ENCODE measurements at places on chromosomes 4 and X.

GRCh38 chr4:179768996-179769395, 2326.8 kb upstream of the AGA start:
- DNase-seq = no peak

DNA sequence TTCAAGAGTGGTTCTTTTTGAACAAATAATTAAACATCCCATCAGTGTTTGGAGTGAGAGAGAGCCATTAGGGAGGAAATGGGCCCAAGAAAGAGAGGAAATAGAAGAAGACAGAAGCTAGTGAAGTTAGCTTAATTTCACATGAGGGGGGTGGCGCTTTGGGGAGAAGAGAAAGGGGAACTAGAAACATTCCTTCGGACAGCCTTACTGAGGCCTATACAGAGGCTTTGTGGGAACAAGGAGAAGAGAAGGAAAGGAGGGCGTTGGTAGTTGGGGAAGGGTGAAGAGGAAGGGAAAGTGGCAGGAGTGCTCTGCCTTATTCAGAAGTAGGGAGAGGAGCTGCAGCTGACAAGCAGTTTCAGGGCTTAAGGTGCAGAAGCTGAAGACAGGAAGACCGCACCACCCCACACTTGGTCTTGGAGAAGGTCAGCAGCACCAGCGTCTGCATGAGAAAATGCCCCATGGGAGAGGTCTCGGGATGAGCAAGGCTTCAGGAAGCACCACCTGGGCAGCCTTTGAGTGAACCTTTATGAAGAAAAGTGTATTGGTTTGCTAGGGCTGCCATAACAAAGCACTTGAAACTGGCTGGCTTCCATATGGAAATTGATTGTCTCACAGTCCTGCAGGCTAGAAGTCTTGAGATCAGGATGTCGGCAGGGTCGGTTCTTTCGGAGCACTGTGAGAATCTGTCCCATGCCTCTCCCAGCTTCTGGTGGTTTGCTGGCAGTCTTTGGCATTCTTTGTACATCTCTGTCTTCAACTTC, 85.1 kb downstream of the KIT start:
- no peak for DNase-seq

- no peak for DNase-seq
Observed at GRCh38 chrX:41293269-41293668, 40.7 kb upstream of the DDX3X start.

- no peak for DNase-seq
Observed at GRCh38 chrX:107936434-107936730, 45.8 kb downstream of the TEX13B start.

DNA sequence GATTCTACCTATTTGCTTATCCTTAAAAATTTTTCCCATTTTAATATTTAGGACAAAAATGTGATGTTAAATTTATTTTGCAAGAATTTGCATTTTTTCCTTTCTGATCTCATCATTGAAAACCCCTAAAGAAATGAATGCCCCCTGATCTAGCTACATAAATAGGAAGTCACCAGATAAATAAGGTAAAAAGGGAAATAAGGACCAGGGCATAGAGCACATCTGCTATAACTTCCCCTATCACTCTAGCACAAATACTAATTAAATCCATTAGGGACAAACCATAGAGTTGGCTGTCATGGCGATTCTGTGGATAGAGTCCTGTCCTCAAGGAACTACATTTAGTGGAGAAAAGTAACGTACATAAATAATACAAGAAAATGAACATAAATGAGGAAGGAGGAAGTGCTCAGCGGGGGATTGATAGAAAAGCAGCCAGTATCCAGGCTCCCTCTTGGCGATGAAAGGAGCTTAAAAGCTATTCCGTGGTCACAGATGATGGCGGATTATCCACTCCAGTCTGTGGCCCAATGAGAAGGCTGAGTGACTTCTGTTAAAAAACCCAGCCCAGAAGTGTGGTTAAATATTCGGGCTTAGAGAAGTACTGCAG, 76.9 kb upstream of the RPL34 start:
- DNase-seq = no peak

- DNase-seq = no peak
Observed at GRCh38 chrX:140151316-140151715, 186.0 kb upstream of the CXorf66 start.

- no peak for DNase-seq
Observed at GRCh38 chr4:84235126-84235944, 263.8 kb downstream of the NKX6-1 start.

DNA sequence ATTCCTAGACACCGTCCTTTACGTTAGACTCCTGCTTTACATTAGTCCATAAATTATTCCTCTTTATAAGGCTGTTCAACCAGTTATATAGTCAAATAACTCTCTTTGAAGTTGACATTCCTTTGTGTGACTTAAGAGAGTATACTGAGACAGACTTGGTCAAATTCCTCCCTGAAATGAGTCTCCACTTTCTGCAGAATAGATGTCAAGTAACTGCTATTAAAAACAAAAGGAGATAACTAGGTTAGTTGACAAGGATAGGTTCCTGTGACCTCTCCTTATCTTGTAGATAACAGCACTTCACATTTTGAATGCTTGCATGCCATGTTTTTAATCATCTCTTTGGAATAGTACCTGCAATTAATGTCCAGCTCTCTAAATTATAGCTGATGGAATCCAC, 5.7 kb downstream of the GUCY1A1 start:
- no peak for DNase-seq

- DNase-seq = no peak
Observed at GRCh38 chr4:107950746-107951540, 19.6 kb downstream of the CYP2U1 start.

- DNase-seq = no peak
Observed at GRCh38 chrX:152926279-152926678, 28.4 kb downstream of the ZNF185 start.

DNA sequence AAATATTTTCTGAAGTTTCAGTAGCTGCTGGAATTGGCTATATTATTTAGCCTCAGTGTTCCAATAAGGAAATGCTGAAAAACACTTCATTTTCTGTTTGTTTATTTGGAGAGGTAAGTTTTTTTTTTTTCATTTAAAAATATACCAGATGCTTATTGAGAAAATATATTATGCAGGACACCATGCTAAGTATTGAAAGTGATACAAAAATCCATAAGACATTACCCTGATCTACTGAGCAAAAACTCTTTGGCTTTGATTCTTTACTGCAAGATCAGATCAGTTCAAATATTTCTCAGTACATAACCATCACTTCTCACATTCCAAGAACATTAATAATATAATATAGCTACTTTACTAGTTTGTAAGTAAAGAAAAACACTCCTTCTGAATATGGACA, 123.4 kb upstream of the PACRGL start:
- DNase-seq = no peak

GRCh38 chr4:75834095-75834771, 68.0 kb downstream of the PPEF2 start:
- no peak for DNase-seq

- DNase-seq = no peak
Observed at GRCh38 chrX:27890611-27891010, 82.8 kb downstream of the MAGEB10 start.

DNA sequence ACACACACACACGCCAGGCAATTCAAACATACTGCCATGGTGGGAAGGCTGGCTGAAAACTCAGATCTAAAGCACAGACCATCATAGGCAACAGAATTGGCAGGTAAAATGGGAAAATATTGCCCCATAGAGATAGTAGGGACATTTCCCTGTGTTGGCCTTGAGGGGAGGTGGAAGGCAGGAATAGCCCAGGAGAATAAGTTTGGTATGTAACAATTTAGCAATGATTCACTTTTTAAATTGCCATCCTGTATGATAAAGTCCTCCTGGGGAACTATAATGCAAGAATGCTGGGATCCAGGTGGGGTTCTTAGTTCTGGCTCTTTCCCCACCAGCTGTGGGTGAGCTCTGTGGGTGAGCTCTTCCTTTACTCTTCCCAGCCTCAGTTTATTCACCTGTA, 51.0 kb downstream of the ATXN3L start:
- DNase-seq = no peak

DNA sequence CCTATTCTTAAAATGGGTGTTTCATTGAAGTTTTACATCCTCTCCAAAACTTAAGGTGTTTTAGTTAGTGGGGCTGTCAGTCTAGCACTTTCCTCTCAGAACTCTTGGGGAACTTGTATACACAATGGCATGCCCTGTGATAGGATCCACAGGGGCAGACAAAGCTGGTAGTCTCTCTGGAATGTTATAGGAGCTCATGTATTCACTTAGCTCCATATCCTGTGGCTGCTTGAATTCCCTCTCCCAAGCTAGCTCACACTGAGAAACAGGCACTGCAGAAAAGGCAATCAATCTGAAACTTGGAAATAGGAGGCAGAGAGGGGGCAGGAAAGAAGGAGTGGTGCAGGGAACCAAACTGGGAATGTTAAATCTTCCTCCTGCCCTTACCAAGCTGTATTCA, 26.3 kb upstream of the ARMCX2 start:
- no peak for DNase-seq

DNA sequence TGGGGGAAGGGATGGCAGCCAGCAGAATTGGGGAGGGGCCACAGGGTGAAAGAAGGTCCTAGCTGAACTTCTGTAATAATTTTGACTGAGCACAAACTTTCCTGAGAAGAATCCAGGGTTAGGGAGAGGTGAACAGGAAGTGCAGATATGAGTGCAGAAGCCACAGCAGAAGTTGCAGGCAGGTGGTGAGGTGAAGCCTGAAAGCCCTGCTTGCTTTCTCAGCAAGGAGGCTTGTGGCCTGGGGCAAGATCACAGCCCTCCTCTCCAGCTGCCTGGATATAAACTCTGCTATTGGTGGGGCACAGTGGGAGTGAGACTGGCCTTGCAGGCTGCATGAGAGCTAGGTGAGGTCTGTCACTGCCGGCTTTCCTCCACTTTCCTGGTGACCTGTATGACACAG, 44.1 kb upstream of the UPRT start:
- DNase-seq = no peak

- DNase-seq = no peak
Observed at GRCh38 chr4:10345381-10345784, 111.8 kb downstream of the ZNF518B start.

- DNase-seq = no peak
Observed at GRCh38 chrX:13152518-13153185, 108.2 kb upstream of the FAM9C start.

DNA sequence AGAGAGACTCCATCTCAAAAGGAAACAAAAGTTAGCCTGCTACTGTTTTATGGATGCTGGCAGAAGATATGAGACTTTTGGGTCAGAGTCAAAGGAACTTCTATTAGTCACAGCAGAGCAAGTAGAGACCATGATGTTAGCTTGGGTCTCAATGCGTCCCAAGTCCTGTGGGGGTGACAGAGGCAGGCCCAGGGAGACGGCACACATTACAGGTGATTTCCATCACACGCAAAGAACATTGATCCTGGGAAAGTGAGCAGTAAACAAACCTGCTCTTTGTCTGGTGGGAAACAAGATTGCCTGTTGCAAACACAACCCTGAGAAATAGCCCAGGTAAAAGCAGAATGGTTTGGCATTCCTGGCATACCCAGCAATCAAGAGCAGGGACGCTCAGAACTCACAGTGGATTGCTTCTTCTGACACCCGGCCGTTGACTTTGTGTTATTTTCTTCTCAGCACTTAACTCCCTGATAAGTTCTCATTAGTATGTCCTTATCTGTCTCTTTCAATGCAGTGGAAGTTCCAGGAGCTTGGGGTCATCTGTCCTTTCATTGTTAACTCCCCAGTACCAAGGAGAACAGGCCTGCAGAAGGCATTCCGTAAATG, 51.2 kb upstream of the LGI2 start:
- DNase-seq = no peak

DNA sequence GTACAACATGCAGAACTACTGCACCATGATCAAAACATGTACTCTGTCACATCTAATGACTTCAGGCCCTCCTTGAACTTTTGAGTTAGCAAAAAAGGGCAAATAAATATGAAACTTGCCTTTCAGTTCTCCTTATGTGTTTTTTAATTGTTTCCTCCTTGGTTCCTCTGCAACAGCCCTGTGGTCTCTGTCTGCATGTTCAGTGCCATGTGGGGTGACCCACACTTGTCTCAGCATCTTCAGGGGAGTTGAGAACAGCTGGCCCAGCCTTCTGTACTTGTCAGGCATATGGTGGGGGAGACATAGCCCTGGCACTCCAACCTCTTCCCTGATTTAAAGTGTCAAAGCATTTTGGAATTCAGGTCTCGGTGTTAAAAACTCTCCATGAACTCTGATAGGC, 188.0 kb upstream of the PGRMC2 start:
- no peak for DNase-seq

DNA sequence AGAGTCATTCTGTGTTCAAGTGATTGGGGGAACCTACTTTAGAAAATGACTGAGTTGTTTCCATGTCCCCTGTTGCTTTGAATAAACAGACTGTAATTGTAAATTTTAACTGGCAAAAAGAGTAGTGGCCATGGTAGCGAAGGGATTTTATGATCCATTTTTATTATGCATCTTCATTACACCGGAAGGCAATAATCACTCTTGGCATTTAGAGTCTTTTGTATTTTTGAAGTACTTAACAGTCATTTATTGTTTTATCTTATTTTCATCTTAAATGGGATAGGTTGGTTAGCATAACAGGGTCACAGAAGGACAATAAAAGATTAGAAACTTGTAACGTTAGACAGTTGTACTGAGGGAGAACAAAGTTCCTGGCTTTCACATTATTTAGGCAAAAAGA, 11.0 kb upstream of the OTC start:
- no peak for DNase-seq

GRCh38 chr4:81527115-81527514, 55.4 kb upstream of the RASGEF1B start:
- no peak for DNase-seq

- no peak for DNase-seq
Observed at GRCh38 chrX:6666624-6667023, 131.7 kb upstream of the VCX3A start.

DNA sequence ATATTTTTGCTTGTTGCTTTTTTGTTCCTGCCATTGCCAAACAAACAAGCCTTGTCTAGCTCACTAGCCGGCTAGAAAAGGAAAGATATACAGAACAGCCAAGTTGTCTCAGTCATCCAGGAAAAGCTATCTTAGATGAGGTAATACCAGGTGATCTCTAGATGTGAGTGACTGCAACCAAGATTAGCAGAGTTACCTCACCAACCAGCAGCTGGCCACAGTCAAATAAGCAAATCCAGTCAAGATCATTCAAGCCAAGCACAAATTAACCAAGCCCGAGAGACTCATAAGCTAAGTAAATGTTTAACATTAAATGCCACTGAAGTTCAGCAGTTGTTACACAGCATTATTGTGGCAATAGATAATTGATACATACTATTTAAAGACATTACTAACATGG, 108.6 kb downstream of the CENPC start:
- DNase-seq = no peak
